ENCODE measurements at places on chromosomes 12 and 14. TPM values are rescaled to one million over a fixed set of nuclear protein-coding genes. Genes with fewer than 3 reads are reported as not detected.

The SERPINA12 gene
- total RNA-seq, result 0.05 TPM

The NINJ2 gene
- 11.8 TPM for total RNA-seq

The ISCU gene
- total RNA-seq, result 125 TPM

The FSCB gene
- total RNA-seq, result not detected

The LMNTD1 gene
- not detected for total RNA-seq

The CCDC175 gene
- not detected for total RNA-seq

The PZP gene
- total RNA-seq, result 0.14 TPM

GRCh38 chr14:51912112-51912786 is 51.8 kb downstream of the GNG2 start:
- no peak for DNase-seq

DNA sequence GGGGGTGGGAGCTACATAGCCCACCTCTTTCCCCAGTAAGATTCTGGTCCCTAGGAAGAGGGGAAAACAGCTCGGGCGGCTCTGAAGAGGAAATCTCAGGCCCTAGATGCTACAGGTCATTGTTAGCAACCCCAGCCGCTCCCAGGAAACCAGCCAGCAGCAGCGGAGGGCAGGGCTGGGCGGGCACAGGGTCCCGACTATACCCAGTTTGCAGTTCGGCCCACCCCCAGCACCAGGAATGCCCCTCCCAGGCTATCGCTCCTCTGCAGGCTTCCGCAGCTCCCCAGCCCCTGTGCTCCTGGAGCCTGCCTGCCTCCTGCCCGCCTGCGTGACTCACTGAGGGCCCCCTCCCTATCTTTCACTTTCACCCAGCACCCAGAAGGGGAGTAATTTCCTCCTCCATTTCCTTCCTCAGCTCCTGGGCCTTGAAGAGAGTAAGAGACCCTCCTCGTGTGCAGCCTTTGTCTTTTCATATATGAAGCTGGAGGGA is 27.2 kb upstream of the PNMA1 start:
- DNase-seq, result no peak

DNA sequence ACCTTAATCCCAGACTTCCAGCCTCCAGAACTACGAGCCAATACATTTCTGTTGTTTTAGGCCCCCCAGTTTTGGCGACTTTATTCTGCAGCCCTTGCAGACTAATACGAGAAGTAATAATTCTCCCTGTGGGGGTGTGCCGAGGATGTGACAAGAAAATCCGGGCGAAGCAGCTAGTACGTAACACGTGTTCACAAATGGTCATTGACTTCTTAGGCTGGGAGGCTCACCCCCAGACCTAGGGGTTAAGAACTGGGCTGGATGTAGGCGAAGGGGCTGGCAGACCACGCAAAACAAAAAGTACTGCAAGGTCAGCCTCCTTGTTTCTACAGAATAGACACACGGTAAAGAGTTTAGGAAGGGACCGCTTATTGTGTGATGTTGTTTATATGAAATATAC is 69.8 kb upstream of the ESRRB start:
- no peak for DNase-seq

DNA sequence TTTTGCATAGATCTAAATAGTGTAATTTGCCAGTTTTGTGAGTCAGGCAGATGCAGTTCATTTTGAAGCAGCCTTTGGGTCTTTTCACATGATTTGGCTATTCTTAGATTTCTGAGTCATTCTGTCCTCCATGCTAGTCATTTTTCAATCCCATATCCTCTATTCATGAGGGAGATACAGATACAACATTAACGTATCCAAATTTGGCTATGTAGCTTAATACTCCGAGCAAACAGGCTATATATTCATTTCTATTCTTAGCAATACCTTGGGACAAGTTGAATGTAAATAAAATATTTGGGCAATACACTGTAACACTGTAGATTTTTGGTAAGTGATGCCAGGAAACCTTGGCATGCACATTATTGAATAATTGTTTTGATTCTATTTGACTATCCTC is 270.7 kb upstream of the PDE3A start:
- no peak for DNase-seq

DNA sequence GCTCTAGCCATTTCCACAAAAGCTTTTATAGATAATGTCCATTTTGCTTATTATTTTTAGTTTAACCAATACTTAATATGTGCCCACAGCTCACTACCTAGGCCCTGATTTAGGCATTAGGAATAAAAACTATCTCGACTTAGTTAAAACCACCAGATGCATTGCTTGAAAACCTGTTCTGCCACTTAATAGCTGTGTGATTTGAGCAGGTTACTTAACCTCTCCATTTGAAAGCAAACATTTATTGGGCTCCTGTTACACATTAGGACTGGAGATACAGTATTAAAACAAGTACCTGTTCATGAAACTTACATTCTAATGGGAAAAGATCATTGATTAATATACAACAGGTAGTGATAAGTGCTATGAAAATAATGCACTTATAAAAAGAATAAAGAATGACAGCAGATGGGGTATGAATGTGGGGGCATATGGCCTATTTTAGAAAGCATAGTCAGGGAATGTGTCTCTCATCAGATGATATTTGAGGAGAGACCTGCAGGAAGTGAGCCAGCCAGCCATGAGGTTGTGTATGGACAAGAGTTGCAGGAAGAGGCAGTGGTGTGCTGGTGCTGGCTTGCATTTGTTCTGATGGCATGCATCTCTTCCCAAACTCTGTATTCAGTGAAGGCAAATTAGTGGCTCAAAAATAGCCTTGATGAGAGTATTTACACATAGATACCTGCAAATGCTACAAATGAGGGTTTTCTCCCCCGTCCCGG is 34.3 kb downstream of the NOPCHAP1 start:
- DNase-seq, result no peak

DNA sequence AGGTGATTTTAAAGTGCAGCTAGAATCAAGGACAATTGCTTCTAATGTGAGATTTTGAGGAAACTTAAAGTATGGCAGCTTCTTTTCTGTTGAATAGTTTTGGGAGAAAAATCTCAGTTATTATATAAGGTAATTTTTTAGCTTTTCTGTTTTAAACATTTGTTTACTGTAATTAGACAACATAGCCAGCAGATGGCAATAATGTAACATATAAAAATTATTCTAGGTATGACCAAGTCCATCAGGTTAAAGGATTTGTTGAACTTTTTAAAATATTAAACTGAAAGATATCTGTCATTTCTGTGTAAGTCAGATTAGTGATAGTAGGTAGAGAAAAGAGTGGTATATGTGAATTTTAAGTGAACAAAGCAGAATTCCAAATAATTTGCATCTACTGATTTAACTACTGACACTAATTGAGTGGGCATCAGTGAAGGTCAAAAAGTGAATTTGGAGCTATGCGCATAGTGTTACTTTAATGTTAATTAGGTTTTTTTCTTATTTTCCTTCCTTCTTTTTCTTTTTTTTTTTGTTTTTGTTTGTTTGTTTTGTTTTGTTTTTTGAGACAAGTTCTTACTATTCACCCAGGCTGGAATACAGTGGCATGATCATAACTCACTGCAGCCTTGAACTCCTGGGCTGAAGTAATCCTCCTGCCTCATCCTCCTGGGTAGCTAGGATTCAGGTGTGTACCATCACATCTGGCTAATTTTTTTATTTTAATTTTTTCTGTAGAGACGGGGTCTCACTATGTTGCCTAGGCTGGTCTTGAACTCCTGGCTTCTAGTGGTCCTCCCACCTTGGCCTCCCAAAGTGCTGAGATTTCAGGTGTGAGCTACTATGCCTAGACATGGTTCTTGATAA is 18.6 kb downstream of the PRORP start:
- no peak for DNase-seq

DNA sequence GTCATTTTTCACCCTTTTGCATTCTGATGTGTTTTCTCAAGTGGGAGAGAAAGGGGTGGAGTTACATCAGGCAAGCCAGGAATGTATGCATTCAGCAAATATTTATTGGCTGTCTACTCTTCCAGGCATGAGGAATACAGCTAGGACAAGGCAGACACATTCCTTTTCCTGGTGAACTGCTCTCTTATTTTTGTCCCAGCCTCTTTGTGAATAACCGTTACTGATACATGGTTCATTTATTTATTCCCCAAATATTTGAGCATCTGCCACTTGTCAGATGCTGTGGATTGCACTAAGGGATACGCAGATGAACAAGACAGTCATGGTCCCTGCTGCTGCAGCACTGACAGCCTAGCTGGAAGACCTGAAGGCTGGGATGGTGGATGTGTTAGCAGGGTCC is 6.1 kb downstream of the PELI2 start:
- DNase-seq, result no peak

DNA sequence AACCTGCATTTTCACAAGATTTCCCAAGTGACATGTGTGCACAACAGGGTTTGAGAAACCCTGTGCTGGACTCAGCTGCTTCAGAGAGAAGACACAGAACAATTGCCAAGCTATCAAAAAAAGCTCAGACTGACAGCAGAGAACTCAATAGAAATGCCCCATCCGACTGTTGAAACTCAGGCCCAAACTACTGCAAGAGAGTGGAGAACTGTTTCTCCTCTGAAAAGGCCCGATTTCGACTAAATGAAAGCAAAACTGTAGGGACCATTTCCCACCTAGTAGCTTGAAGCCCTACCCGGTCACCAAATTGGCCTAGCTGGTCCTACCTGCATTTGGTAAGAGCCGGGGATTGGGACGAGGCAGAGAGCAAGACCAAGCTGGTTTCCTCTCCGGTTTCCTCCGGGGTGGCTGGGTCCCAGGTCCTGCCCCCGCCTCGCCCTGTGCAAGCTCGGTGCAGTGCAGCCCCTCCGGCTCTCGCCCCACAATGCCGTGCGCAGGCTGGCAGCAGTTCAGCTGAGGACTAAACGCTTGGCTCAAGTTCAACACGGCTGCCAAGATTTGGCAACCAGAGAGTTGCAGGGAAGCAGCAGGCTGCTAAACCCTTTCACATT is 1180.6 kb downstream of the VRK1 start:
- peak; percentile 53 for DNase-seq

DNA sequence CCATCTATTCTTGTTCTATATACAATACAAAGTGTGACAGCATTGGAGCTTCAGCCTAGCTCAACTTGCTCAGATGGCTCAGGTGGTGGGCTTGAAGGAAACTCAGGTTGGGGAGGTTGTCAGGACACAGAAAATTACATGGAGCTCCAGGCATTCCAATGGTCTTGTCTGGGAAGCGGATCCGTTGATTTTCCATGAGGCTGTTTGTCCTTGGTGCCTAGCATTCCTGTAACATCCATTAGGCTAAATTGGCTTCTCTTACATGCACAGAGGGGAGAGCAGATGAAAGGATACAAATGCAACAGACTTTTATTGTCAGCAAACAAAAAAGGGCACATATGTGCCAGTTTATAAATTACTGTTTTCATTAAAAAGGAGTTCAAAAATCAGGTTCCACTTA is 75.5 kb upstream of the OTX2 start:
- no peak for DNase-seq

- DNase-seq, result no peak
Measured at GRCh38 chr14:22338381-22338780, 250.6 kb downstream of the DAD1 start.

GRCh38 chr12:15050659-15051058 is 77.8 kb downstream of the PDE6H start:
- DNase-seq, result no peak

DNA sequence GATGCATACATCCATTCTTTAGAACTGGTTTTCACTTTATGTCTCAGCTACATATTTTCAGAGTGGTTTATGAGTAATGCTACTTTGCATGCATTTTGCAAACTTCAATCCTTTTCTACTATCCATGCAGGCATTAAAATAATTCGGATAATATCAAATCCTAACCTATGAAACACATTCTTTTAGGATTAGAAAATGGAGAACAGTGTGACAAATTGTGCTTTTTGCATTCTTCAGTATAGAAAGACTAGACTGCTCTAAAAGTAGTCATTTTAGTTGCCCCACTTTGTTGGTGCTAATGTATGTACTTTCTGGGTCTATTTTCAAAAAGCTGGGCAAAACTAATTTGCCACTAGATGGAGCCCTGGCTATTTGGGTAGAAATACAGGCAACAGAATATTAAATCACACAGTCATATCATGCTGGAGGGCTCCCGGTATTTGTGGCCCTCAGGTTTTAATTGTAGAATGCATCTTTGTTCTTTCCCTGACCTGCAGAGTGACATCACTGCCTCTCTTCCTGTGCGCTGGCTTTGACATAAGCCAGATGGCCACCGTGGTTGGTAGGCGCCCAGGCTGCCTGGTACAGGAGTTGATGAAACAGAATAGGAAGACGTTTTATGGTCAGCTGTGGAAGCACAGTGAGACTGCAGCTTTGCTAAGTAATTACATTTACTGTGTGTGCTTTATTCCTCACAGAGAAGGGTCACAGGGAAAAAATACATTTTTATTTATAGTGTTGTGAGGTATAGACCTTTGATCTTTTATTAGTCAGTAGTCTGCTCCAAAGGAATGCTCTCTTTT is 28.1 kb downstream of the MSRB3 start:
- DNase-seq, result no peak

DNA sequence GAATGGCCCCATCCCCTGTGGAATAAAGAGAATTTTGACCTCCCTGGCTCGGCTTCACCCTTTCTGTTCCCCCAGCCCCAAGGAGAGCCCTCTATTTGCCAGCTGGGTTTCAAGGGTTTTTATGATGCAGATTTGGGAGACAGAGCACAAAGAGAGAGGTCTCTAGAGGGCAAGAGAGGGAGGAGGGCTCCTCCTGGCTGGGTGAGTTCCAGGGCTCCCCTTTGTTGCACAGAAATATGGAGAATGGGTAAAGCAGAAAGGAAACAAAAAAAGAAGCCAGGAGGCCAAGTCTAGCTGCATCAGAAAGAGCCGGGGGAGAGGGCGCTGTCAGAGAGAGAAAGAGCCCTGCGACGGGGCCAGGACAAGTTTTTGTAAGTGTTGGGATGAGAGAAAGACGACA is 319.6 kb upstream of the RTL1 start:
- no peak for DNase-seq

GRCh38 chr14:28515571-28515970 is 251.0 kb upstream of the FOXG1 start:
- no peak for DNase-seq
